ENCODE measurements at places on chromosomes 4 and X.

DNA sequence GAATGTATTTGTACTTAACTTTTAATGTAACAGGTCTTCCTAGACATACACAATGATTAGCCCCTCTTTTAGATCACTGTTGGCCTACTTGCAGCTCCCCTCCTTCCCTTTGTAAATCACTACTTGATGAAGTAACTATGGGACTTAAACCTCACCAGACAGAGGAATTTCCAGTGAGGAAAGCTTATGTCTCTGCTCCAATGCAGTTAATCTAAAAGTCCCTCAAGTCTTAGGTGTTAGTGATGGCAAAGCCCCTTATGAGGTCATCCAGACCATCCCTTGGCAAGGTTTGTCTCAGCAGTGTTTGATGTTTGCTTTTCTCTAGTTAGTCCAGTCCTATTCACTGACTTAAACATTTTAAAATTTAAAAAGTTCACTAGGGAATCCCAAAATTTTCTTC is 877.3 kb upstream of the INTU start:
- no peak for DNase-seq

DNA sequence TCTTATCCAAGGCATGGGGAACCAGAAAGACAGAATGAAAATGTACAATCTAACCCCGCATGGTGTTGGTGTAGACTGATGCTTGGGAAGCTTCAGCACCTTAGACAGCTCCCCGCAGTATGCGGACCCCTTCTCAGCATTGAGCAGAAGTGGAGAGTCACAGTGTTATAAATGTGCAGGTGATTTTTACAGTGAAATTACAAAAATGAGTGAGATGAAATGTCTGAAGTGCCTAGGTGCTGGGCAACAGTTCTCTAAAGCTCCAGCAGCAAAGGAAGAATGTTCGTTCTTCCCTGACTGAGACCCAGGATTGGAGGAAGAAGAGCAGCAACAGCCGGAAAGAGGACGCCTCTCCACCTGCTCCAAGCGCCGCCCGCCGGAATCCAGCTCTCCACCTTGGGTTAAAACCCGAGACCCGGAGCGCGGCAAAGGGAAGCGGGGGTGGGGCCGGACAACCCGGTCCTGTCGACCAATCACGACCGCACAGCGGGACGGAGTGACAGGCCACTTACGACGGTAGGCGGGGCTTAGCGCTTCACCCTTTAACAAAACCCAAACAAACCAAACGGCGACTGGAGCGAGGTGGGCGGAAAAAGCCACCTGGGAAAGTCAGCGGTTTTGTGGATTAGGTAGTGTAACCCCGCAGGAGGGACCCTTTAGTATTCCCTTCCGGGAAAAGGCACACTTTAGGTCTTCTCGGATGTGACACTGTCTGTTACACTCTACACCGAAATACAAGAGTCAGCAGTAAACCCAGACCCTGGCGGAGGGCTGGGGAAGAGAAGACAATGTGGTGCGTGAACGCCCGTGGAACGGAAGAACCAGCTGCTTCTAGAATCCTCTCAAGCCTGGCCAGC is at the start of gene GLRA3:
Gene GLRA3 (minus strand): TSS at position 403 of the 857 bp plus-strand sequence. CDS start 436 bp downstream, outside the sequence.
- peak; percentile 3 for DNase-seq

- no peak for DNase-seq
Observed at GRCh38 chr4:128234836-128235235, 52.8 kb downstream of the PGRMC2 start.

GRCh38 chrX:57156397-57157049 is 19.3 kb upstream of the SPIN2A start:
- DNase-seq: no peak

GRCh38 chrX:63869506-63869905 is 84.5 kb upstream of the ARHGEF9 start:
- no peak for DNase-seq

DNA sequence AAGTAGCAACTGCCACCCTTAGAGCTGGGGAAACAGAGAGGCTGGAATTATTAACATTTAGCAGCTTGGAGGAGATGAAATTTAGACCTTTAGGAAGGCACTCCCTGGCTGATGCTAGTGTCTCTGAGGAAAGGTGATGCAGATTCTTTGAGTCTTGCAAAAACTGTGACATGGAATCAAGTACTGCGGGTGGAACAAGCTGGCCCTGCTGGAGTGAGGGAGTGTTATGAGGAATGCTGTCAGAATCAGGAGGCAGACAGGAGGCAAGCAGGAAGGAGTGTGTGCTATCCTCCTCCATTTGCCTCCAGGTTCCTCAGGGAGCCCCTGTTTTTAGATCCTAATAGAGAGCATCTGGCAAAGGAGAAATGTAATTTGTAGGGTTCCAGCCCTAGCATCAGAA is 391.7 kb upstream of the PITX2 start:
- DNase-seq: no peak

DNA sequence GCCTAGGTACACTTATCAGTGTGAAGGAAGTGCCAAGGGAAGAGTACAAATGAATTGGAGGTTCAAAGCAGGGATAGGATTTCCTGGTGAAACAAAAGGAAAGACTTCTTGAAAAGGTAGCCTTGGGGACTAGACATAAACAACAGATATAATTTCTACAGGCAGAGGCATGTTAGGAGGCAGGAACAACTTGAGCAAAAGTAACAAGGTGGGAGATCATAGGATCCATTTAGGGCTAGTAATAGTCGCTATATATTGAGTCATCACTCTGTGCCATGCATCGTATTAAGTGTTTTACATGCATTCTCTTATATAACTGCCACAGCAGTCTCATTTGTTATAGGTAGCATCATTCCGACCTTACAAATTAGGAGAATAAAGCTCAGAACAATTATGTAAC is 98.3 kb upstream of the EOLA2 start:
- no peak for DNase-seq

DNA sequence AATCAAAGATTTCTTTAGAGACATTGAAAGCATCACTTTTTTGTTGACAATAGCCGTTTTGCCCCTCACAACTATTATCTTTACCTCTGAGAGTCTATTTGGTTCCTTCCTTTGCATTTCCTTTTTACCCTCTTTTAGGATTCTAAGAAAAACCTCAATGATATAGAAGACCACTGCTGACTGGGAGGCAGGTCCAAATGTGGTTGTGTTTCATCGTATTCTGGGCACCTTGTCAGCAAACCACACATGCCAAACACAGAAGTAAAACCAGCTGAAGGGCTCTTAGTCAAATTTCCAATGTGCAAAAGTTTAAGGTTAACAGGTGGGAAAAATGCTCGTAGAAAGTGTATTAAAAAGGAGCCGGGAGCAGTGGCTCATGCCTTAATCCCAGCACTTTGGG is 5.1 kb upstream of the PRMT9 start:
- DNase-seq: no peak

DNA sequence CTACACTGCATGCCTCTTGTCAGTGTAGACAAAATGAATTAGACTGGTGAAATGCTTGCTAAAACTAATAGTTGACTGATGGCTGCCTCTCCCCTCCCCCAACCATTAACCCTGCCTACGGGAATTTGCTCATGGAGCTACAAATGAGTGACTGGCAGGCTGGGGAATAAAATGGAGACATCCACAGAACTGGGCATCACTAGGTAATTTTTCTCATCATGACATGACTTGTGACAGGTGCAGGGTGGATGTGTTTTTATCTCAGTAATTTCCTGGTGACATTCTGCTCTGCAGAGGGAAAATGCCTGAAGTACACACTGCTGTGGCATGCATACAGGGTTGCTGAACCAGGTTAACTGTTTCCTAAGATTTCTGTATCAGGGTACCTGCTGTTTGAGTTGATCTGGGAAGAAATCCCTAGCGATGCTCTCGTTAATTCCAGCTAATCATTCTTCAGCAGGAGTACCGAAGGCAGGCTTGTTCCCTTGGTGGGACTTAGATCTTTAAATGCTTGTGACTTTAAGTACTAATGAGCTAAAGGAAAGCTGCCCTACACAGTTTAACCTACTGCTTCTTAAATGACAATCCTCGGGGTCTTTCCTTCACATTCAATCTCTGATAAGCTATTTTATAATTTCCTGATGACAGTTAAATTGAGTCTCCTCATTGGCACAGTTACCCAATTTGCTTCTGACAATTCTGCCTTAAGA is 376.3 kb upstream of the LCORL start:
- DNase-seq: no peak

GRCh38 chr4:26420913-26421312 is 69.4 kb downstream of the CCKAR start:
- DNase-seq: no peak

DNA sequence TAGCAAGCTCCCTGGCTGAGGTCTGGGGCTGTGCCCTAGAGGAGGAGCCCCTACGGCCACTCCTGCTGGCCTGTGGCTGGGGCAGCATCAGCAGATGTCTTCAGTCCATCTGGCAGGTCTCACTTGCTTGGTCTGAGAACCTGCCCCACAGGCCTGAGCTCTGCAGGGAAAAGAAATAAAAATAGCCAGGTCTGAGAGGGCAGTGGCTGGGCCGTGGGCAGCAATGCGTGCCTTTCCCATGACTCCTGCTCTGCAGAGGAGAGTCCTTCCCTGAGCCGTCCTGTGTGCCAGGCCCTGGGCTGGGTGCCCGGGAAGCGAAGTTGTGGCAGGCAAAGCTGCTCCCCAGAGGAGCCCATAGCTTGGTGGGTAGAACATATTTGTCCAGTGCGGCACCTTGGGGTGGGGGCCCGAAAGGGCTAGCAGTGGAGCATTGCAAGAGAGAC is 11.3 kb upstream of the KIAA0232 start:
- no peak for DNase-seq

DNA sequence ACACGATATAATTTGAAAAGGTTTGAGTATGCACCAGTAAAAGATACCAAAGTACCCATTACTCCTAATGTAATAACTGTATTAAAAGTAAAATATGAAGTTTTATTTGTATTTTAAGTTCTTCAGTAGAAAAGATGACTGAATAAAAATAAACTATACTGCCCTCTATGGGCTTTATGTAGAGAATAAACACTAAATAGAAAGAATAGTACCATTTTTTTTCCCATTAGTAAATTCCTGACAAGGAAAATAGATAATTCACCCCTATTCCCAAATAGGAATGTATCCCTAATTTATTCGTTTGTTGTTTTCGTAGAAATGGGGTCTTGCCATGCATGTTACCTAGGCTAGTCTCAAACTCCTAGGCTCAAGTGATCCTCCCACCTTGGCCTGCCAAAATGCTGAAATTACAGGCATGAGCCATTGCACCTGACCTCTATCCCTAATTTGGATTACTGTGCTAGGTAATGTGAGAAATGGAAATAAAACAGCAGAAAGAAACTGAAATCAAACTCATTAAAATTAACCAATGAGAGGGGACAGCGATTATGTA is 73.6 kb upstream of the COX18 start:
- no peak for DNase-seq

GRCh38 chr4:109294468-109295020 is 7.9 kb downstream of the COL25A1 start:
- no peak for DNase-seq

- DNase-seq: no peak
Observed at GRCh38 chrX:66002824-66003680, 36.8 kb downstream of the VSIG4 start.

GRCh38 chr4:58113126-58113525 is 1002.9 kb upstream of the IGFBP7 start:
- DNase-seq: no peak
